ENCODE measurements at places on chromosomes 1 and 21.

DNA sequence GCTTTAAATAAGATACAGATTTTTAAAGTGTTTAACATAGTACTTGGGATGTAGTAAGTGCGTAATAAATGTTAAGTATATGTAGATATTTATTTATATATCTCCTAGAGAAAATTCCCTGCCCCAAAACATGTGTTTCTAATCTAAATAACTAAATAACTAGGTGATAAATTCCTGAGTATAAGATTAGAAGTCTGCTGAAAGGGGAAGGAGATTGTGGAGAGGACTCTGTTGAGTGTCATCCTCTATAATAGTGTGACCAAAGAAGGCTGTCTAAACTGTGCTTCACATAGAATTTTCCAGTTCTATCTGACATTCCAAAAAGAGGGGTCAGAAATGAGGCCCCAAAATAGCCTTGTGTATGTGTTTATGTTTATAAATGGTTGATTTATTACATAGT is 590.5 kb upstream of the ADAMTS5 start:
- DNase-seq: no peak

DNA sequence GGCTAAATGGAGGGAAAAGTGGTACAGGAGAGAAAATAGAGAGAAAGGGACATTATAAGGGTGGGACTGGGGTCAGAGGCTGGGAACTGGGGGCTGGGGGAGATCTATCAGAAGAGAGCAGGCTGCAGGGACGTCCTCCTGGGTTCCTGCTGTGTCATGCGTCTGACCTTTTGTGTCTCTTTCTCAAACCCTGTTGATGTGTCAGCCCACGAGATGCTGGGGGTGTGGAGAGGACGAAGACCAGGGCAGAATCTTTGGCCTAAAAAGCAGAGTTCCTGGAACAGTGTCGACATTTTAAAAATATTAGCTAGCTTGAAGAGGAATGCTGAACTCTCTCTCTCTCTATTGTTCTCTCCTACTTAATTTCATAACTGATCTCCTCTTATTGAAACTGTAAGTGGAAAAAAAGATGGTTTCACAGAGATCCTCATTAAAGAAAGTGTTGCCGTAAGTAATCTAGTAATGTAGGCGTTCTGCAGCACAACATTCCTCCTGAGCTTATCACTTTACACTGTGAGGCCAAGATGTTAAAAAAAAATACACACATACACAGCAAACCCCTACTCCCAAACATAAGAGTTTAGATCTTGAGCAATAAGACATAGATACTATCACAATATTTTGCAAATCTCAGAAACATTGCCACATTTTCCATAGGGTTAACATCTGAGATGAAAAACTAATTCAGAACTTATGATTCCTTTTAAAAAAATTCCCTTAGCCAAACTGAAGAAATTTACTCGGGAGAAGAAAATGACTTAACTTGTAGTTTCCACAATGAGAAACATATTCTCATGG is 52.6 kb downstream of the RUNX1 start:
- DNase-seq: no peak

DNA sequence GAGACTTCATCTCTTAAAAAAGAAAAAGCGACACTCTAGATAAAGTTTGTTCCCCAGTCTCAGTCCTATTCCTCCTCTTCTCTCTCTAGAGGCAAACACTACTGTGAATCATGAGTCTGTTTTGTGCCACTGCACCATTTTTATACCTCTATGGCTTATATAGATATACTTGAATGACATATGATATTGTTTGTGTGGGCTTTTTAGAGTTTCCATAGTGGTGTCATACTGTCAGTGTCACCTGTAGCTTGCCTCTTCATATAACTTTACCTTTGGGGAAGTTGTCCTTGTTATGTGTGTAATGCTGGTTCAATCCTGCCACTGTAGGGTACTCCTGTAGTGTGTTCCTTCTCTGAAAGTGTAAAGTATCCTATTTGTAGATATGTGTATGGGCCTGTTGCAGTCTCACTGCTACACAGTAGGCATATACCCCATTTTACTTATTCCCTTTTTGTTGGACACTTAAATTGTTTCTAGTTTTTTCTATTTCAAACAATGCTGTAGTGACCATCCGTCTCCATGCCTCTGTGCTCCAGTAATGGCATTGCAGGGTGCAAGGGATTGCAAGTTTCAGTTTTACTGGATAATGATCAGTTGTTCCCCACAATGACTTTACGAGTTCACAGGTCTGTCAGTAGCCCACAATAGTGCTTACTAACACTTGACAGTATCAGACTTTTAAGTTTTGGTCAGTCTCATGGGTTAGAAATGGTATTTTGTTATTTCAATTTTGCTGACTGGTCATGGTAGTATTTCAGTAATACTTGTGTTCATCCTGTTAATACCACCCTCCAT is 2.7 kb downstream of the PRMT2 start:
- no peak for DNase-seq

DNA sequence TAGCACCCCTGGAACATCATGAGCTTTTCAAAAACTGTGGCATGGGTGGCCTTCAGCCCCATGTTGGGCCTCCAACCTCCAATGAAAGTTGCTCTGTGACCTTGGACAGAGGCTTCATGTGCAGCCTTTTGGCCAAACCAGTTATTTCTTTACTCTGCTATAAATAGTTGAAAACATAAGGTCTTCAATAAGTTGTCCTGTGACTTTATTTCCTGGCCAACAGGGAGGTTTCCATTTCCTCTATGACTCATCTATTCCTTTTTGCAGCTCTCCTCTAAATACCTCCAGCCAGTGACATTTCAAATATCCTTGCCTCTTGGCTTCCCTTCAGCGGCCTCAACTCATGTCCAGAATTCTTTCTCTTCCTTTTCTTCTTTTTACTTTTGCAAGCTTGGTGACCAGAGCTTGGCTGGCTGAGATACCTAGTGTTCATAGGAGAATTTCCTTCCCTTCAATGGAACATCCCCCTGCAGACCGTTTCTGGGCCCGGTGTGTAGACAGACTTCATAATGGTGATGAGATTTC is 22.7 kb upstream of the TRIM67 start:
- DNase-seq: no peak

GRCh38 chr1:228259951-228260350 is 52.1 kb downstream of the OBSCN start:
- no peak for DNase-seq

DNA sequence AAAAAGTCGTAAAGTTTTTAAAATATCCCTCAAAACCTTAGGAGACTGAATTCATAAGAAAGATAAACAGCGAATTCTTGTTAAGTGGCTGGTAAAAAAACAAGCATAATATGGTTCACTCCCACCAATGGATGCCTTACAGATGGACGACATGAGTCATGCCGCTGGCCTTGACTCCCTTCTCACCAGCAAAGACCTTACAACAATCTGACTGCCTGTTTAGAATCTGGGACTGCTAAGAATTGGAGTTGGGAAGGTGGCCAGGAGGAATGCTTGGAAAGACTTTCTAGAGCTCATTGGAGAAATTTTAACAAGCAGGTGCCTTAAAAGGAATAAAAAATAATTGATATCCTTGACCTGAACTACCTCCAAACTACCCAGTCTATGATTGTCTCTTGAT is 206.9 kb upstream of the FMN2 start:
- no peak for DNase-seq

GRCh38 chr1:7097938-7098592 is 312.8 kb downstream of the CAMTA1 start:
- DNase-seq: no peak

GRCh38 chr1:54608566-54609230 is 14.6 kb downstream of the FAM151A start:
- DNase-seq: no peak

DNA sequence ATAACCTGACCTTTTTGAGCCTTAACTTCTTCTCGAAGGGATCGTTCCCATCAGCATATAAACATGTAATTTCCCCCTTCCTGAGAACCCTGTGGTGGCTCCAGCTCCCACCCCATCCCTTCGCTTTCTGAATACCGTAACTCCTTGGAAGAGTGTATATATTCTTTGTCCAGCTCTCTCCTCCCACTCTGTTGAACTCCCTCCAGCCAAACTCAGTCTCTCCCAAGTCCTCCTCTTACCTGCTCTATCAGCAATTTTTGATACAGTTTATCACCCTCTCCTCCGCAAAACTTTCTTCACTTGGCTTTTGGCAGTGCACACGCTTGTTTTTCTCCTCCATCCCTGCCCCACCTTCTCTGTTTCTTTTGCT is 109.9 kb upstream of the SLC25A33 start:
- DNase-seq: no peak

DNA sequence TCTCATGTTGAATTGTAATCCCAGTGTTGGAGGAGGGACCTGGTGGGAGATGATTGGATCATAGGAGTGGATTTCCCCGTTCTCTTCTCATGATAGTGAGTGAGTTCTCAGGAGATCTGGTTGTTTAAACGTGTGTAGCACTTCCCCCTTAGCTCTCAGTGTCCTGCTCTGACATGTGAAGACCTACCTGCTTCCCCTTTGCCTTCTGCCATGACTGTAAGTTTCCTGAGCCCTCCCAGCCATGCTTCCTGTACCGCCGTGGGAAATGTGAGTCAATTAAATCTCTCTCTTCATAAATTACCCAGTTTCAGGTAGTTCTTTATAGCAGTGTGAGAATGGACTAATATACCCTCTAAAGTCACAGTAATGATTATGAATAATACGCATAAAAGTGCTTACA is 248.4 kb upstream of the LRRC7 start:
- DNase-seq: no peak

- no peak for DNase-seq
Measured at GRCh38 chr21:30058928-30059327, 107.7 kb downstream of the CLDN17 start.

DNA sequence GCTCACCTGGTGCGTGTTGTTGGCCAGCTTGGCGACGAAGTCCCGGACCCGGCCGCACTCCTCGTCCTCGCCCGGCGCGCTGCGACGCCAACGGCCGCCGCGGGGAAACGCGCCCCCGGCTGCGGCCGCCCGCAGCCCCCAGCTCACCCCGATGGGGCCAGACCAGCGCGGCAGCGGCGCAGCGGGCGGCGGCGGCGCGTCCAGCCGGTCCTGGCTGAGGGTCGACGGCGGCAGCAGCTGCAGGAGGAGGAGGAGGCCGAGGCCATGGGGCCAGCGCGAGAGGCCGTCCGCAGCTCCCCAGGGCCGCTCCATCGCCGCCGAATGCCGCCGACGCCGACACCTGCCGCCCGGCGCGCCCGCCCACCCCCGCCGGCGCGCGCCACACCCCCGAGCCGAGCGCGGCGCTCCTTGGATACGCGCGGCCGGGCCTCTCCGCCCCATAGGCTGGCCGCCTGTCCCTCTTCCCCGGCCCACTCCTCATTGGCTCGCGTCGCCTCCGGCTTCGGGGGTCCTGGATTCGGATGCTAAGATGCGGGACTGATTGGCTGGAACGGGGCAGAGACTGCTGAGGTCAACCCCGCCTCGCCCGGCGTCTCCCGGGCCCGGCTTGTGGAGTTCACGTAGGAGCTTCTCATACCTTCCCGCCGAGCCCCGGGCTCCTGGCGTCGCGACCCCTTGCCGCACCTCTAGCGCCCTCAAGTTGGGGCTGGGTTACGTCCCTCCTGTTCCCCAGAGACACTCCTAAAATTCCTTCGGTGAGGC is at the start of gene SORT1:
Gene SORT1 (minus strand): TSS at position 338 of the 762 bp plus-strand sequence. CDS start 26 bp downstream, at position 312.
- DNase-seq: peak; percentile 88

DNA sequence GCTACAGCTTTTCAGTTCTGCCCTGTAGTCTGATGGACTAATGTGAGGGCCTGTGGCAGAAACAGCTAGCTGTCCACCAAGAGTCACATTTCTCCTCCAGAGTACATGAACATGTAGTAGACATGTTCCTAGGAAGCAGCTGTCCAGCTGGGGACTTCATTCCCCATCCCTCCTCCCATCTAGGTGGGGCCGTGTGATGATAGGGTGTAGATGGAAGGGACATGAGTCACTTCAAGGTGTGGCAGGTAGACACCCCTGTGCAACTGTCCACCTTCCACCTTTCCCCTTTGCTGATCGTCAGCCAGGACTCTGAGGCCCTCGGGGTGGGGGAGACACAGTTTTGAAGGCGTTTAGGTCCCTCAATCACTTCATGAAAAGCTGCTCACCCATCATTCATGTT is 3.6 kb upstream of the RD3 start:
- no peak for DNase-seq

DNA sequence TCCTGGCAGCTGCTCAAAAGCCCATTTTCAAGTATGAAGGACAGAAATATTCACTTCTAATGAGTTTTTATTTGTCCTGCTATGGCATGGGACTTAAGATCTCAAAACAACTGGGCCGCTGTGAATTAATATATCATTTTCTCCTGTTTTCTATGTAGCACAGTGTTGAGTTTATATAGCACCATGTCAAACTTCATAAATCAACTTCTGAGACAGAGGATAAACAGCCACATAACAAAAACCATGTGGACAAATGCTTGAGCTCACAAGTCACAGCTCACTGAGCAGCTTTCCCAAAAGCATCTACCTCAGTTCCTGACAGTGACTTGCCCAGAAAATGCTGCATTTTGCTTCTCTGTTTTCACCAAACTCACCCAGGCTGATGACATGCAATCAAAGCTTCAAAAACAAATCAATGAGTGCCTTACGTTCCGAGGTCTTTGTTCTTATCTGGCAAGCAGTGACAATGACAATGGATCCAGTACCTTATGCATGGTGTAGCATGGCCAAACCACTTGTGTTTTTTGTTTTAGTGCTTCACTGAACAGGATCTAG is 722.6 kb downstream of the LRRIQ3 start:
- no peak for DNase-seq

DNA sequence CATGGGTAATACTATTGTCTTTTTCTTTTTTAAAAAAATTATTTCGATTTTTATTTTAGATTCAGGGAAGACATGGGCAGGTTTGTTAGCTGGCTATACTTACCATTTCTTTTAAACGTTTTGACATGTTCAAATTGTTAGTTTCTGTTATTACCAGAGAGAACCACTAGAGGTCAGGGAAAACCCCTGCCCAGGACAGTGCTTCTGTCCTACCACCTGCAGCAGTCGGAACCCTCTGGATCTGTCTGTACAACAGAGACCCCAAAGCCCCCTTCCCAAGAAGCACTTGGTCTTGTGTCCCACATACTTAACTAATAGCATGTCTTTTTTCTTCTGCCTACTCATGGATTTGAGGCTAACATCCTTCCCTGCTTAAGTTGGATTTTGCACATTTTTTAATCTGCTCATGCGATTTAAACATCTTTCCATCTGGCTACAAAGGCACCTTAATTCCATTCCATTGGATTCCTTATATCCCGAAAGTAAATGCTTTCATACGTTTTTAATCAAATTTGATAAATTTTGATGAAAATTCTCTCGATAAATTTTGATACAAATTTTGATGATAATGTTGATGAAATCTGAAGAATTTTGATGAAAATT is 10.0 kb upstream of the C1orf115 start:
- no peak for DNase-seq

DNA sequence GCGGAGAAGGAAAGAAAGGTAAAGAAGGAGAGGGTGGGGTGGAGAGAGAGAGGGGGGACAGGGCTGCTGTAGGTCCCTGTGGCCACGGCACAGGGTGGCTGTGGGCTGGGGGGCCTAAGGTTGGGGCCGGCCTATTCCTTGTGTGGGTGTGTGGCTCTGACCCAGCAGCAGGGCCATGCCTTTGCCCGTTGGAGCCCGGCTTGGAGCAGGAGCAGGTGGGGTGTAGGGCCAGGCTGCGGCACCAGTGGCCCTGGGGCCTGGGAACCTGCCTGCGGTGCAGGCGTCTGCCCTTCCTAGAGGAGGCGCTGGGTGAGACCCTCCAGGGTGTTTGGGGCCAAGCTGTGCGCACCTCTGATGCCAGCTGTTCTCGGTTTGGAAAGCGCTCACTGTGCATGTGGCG is 19.7 kb upstream of the SUMO3 start:
- DNase-seq: no peak

- DNase-seq: no peak
Measured at GRCh38 chr1:7315946-7316345, 455.1 kb upstream of the VAMP3 start.
